Activated CD8-positive, alpha-beta memory T cell treated with anti-CD3 and anti-CD28 coated beads, Interleukin-2, amount 10 ng/mL, durations not matched to agents 7 days and 5 days (primary cell): ENCODE measurements at places on chromosomes 16 and 17. TPM values are rescaled to one million over a fixed set of nuclear protein-coding genes. Genes with fewer than 3 reads are reported as not detected.

GRCh38 chr16:12395268-12395667 lies 408.4 kb downstream of the CPPED1 start:
- DNase-seq: no peak

- DNase-seq: no peak
Measured at GRCh38 chr16:12611916-12612597, 191.6 kb downstream of the CPPED1 start.

DNA sequence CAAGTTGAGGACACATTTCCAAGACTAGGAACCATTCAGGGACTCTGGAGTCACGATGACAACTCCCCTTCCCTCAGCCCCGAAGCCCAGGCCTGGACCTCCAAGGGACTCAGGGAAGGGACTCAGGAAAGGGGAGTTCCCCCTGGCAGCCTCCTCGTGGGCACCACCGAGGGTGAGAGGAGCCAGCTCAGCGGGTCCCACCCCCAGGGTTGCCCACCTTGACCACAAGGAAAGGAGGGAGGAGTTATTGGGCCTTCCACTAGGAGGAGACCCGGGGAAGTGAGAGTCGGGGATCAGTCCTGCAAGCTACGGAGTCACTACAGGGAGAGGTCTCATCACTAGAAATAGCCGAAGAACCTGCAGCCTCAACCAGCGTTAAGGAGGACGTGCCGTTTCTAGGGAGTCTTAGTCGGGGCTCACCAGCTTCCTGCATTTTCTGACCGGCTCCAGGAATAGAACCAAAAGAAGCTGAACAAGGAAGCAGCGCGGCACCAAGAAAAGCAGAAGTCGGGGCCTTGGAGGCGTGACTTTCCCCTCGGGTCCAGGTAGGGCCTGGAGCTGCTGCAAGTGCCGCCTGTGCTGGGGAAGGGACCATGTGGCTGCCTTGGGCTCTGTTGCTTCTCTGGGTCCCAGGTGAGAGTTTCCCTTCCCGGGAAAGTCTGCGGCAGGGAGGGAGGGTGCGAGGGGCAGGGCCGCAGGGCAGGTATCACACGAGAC lies at the start of gene CD300A:
Gene CD300A (plus strand): TSS at position 524 of the 717 bp plus-strand sequence. CDS start 70 bp downstream, at position 594.
- no peak for DNase-seq

DNA sequence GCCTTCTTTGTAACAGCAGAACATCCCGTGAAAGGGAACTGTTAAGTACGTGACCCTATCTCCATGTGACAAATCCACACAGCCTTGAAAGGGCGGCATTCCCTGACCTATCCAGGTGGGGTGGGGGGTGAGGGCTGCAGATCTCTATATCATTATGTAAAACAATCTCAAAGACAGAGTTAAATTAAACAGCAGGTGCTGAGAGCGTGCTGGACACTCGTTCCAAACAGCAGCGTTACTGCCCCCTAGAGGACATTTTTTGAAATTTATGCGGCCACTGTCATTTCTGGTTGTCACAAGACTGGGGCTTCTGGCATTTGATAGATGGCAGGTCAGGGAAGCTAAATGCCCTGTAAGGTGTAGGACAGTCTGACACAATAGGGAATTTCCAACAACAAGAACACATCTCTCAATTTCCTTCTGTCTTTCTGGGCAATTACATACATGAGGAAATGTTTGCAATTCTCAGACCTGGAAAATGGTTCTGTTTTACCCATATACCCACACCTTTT lies 6.7 kb upstream of the SLC25A39 start:
- peak; percentile 86 for DNase-seq

DNA sequence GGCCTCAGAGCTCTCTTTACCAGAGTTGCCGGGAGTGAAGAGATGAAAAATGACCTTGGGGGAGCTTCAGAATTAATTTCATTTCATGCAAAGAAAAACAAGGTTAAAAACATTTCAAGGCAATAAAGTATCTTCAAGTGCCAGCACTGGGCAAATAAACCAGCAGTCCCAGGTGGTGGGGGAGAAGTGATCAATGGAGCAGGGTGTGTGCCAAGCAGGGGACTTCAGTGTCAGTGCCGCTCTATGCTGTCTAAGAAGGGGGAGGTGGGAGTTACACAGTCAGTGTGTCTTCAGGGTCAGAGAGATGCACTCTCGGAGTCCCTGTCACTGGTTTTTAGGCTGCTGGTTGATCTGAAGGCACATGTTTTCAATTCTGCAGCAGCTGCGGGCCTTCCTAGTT lies 57.2 kb upstream of the MGAT5B start:
- no peak for DNase-seq

- no peak for DNase-seq
Measured at GRCh38 chr17:42268236-42268635, 8.0 kb downstream of the STAT5B start.

DNA sequence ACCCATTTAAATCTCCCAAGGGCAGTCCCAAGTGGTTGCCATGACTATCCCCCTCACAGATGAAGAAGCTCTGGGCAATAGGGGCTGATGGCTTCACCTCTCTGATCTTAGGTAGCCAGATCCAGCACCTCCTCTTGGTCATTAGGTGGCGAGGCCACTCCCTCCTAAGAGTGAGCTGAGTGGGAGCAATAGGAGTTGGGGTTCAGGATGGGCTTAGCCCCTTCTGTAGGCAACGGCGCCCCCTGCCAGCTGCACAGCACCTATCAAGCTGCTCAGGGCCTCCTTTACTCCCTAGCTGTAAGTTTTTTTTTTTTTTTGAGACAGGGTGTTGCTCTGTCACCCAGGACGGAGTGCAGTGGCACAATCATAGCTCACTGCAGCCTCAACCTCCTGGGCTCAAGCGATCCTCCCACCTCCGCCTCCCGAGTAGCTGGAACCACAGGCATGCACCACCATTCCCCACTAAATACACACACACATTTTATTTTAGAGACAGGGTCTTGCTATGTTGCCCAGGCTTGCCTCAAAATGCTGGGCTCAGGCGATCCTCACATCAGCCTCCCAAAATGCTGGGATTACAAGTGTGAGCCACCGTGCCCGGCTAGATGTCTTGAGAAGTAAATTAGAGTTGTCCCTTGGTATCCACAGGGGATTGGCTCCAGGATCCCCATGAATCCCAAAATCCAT lies 3.5 kb upstream of the RRAD start:
- peak; percentile 71 for DNase-seq

GRCh38 chr17:40150276-40150675 lies 9.9 kb downstream of the CASC3 start:
- DNase-seq: no peak

DNA sequence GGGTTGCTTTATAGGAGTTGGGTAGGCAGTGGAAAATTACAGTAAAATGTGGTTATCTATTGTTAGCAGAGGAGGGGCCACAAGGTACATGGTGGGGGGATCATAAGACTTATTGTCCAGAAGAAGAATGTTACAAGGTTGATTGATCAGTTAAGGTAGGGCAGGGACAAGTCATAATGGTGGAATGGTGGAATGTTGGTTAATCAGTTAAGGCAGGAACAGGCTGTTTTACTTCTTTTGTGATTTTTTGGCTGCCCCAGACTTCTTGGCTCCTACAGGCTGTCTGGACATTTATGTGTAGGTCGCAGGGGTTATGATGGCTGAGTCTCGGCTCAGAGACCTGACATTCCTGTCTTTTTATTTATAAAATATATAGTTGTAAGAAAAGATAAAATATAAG lies 2277.1 kb downstream of the TP53TG3F start:
- DNase-seq: no peak

DNA sequence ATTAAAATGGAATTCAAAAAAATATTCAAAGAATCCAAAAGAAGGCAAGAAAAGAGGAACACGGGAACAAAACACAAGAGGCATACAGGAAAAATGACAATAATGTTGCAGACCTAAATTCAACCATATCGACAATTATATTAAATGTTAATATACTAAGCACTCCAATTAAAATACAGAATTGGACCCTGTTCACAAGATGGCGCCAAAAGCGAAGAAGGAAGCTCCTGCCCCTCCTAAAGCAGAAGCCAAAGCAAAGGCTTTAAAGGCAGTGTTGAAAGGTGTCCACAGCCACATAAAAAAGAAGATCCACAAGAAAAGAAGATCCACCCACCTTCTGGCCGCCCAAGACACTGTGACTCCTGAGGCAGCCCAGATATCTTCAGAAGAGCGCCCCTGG lies 6.3 kb upstream of the XAF1 start:
- DNase-seq: no peak

- no peak for DNase-seq
Measured at GRCh38 chr17:28402224-28402630, 3.8 kb downstream of the SLC46A1 start.

DNA sequence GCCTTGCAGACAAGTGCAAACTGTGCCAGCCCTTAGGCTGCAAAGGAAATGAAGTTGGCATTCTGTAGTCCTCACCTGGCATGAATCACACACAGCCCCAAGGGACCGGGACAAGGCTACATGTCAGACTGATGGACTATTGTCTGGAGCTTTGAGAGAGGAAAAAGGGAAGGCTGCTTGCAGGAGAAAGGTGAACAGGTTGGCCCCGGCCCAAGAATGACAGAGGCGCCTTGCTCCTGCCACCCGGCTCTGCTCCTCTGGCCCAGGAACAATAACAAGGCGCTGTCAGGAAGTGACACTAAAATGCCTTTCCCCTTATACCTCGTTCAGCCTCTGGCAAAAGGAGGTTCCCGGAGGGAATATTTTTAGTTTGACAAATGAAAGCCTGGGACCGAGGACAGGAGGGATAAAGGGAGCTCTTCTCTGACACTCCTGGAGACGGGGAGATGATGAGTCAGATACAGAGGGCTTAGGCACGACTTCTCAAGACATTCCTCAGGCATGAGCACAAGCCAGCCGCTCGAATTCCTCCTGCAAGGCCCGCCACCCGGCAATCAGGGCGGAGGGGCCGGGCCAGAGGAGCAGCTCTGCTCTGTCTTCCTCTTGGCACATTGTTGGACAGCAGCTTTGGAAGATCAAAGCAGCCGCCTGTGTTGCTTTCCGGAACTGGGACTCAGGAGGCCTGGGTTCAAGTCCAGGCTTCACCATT lies 105.8 kb downstream of the NOG start:
- no peak for DNase-seq

DNA sequence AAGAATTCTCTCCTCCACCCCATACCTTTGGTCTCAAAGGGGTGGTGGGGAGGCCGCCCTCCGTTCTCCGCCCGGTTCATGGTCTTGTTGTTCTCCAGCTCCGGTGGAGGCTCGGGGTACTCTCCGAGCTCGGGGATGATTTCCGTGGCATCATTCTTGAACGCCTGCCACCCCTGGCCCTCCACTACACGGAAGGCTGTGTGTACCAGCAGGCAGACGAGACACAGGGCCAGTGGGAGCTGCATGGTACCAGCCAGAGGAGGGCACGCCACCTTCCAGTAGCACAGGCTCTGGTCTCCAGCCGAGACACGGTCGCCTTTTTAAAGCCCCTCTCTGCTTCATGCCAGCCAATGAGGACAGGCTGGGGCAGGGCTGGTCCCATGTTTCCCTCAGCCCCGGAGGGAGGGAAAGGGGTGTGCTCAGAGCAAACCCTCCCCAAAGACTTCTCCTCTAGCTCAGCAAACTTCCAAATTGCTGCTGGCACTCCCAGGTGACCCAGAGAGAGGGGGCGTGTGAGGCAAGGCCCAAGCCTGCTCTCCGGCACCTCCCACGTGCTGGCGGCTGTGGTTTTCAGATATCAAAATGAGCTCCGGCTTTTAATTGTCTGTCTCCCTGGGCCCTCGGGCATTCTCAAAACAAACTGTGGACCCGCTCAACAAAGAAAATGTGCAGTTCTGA lies at the start of gene SOST:
Gene SOST (minus strand): TSS at position 295 of the 678 bp plus-strand sequence. CDS start 50 bp downstream, at position 245.
- DNase-seq: no peak

- no peak for DNase-seq
Measured at GRCh38 chr17:9932491-9932890, 27.4 kb upstream of the RCVRN start.

DNA sequence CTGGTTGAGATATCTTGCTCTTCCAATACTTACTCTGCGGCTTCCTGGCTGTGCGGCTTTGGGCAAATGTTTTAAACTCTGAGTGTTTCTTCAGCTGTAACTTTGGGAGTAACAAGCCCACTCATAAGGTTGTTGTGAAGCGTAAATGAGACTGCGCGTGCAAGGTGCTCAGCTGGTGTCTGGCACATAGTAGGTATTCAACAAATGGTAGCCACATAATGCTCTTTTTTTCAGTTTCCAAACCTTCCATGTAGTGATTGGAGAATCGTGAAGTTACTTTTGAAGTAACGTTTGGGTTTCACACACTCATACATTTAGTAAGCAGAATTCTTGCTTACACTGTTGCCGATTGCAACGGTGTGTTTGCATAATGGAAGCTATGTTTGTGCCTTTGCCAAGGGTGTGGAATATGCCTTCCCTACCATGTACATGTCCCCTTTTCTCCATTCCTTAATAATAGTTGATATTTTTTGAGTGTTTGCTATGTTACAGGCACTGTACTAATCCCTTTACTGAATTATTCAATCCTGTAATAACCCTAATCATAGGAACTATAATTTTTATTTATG lies 829 bp downstream of the DHRS7B start:
- DNase-seq: no peak

DNA sequence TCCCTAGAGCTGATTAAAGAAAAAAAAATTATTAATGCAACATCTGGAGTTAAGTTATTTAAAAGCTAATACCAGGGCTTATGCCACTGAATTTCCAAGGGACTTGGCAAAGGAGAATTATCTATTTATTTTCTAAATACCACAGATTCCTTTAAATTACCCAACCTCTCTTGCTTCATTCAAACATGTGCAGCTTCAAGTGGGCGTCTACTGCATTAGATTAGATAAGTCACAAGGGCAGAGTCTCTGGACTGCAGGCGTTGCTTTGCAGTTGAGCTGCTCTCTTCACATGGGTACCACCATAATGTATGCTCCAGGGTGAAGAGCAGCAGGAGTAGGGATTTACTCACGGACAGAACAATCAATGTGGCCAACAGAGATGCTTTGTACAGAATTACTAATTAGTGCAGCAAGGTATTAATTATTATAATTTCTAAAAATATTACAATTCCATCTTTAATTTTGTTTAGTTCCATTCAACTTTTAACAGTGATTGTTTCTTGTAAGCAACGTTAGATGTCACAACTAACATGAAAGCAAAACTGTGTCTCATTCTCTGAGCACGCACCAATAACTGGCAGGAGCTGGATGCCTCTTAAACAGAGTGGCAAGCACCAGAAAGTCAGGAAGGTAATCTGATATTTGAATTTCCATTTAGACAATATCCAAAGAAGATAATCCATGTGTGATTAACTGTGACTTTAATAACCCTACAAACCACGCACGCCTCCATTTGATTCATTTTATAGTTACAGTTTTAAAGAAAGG lies 214.2 kb downstream of the STX8 start:
- DNase-seq: no peak

DNA sequence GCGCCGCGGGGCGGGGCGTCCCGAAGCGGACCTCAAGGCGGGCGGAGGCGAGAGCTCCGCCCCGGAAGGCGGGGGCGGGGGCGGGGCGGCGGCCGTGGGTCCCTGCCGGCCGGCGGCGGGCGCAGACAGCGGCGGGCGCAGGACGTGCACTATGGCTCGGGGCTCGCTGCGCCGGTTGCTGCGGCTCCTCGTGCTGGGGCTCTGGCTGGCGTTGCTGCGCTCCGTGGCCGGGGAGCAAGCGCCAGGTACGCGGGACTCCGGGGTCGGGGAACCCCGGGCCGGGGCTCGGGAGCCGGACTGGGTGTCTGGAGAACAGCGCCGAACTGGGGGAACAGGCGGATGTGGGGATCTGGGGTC lies at the start of gene TNFRSF12A:
Gene TNFRSF12A (plus strand): TSS at position 122 of the 357 bp plus-strand sequence. CDS start 30 bp downstream, at position 152.
- DNase-seq: peak; percentile 80

SLC16A11 gene
- total RNA-seq: 1.3 TPM

TP53TG3C gene
- not detected for total RNA-seq

KSR1 gene
- 56.6 TPM for total RNA-seq

KCNH4 gene
- 0.09 TPM for total RNA-seq

TMEM98 gene
- 0.35 TPM for total RNA-seq

CNTNAP1 gene
- 0.61 TPM for total RNA-seq

TUBG2 gene
- total RNA-seq: 13.5 TPM

CAPN15 gene
- total RNA-seq: 121 TPM

CAMKK1 gene
- 1.8 TPM for total RNA-seq

MT4 gene
- not detected for total RNA-seq

OTOA gene
- 0.09 TPM for total RNA-seq

KRT17 gene
- total RNA-seq: 0.80 TPM

CA10 gene
- total RNA-seq: 0.09 TPM
